NCI-H2107 (cell line): ENCODE measurements at places on chromosomes 3 and 15.

DNA sequence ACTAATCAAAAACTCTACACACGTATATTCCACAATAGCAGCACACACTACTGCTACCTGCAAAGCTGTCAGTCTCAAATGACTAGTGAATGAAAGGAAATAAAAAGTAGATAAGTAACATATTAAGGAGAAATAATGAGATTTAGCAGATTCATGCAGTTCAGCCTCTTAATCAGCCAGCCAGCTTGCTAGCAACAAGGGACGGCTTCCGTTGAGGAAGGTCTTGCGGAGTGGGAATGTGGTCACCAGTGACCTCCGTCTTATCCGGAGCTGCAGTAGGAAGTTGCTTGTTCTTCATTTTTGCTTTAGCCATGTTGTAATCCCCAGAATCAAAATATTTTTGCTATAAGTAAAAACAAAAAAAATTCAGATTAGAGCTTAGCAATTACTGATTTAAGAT, 17.1 kb downstream of the ARPP19 start:
- no peak for DNase-seq

- DNase-seq, result peak; percentile 38
These were observed 117.7 kb downstream of the GBE1 start for GRCh38 chr3:81643721-81644120.

DNA sequence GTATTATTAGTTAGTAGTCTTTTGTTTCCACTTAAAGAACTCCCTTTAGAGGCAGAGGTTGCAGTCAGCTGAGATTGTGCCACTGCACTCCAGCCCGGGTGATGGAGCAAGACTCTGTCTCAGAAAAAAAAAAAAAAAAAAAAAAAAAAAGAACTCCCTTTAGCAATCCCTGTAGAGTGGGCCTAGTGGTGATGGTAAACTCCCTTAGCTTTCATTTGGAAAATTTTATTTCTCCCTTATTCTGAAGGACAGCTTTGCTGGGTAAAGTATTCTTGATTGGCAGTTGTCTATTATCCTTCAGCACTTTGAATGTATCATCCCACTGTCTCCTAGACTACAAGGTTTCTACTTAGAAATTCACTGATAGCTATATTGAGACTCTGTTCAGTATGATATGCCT, 46.0 kb downstream of the RPL39L start:
- DNase-seq, result no peak

GRCh38 chr3:53226841-53227407, 28.9 kb downstream of the TKT start:
- DNase-seq, result no peak

DNA sequence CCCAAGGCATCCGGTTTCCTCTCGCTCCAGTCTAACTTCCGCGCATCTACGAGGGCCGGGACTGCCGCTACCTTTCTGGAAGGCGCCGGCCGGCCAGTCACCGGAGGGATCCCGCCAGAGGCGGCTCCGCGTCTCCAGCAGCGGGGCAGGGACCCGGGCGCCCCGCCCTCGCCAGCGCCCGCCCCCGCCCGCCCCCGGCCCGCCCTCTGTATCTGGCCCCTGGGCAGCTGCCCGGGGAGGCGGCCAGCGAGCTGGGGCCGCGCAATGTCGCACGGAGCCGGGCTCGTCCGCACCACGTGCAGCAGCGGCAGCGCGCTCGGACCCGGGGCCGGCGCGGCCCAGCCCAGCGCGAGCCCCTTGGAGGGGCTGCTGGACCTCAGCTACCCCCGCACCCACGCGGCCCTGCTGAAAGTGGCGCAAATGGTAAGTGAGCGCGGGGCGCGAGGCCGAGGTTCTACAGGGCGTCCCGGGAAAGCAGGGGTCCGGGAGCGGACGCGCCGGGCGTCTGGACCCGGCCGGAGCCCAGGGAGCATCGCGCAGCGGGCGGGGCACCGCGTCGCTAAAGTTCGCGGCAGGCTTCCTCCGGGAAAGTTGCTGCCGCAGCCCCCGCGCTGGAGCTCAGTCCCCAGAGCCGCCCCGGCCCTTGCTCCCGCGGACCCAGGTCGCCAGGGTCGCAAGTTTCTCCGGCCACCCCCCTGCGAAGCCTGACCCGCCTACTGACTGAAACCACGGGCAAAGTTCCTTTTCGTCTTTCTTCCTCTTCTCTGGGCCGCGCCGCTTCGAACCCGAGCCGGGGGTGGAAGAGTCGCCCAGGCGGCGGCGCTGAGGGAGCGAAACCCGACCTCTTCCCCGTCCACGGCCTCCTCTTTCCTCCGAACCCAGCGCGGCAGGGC, at the start of gene CMTM7:
CMTM7 (plus strand) TSS at position 211 of the 893 bp plus-strand sequence; CDS start at position 265, 54 bp downstream.
- no peak for DNase-seq

DNA sequence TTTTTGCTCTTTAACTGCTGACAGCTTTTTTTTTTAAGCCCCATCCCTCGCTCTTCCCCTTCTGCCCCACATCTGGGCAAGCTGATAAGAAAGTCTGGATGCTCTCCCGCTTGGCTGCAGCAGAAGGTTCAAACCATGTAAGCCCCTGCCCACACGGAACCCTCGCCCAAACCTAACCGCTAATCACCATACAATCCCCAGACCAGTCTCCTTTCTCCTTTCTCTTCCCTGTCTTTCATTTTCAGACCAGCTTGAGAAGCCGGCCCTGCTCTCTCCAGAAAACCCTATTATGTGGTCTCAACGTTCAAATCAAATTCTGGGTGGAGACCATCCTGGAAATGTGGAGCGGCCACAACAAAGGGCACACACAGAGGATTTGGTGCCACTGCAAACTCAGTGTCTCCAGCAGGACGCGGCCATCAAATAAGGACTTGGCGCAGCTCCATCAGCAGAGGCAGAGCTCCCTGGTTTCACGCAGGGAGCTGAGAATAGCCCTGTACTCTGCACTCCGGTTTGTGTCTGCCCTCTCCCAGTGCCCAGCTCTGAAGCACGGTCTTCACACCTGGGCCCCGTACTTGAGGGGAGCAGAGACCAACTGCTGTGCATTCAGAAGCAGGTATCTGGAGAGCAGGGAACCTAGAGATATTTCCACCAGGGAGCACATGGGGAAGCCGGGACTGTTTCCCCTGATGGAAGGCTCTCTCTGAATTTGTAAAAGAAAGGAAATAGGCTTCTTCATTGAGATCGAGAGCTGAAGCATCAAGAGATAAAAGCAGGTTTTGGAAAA, 92.6 kb downstream of the XXYLT1 start:
- DNase-seq, result peak; percentile 90

DNA sequence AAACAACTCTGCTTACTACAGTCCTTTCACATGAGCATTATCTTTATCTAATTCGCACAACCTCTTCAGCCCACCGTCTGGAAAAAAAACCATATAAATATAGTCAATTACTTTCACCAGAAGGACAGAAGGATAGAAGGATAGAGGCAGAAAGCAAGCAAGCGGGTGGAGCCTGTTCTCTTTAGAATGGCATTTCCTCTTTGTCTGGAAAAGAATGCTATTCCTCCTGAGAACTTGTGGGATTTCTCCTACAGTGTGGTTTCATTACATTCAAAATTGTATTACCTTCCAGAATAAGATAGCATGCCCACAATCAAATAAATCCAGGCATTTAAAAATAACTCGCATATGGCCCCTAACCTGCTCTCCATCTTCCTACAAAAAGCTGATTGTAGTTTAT, 23.1 kb downstream of the SLC30A4 start:
- DNase-seq, result no peak

DNA sequence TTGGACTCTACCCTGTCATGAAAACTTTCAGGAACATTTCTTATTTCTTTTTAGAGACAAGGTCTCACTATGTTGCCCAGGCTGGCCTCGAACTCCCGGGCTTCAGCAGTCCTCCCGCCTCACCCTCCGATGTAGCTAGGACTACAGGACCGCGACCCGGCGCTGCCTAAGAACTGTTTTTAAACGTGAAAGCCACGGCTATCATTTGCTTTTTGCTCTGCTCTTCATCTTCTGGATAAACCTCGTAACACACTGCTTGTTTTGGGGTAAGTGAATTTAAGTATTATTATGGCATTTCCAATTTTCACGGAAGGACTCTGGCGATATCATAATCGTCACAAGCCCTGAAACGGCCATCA, 14.3 kb upstream of the CCNL1 start:
- DNase-seq, result no peak

DNA sequence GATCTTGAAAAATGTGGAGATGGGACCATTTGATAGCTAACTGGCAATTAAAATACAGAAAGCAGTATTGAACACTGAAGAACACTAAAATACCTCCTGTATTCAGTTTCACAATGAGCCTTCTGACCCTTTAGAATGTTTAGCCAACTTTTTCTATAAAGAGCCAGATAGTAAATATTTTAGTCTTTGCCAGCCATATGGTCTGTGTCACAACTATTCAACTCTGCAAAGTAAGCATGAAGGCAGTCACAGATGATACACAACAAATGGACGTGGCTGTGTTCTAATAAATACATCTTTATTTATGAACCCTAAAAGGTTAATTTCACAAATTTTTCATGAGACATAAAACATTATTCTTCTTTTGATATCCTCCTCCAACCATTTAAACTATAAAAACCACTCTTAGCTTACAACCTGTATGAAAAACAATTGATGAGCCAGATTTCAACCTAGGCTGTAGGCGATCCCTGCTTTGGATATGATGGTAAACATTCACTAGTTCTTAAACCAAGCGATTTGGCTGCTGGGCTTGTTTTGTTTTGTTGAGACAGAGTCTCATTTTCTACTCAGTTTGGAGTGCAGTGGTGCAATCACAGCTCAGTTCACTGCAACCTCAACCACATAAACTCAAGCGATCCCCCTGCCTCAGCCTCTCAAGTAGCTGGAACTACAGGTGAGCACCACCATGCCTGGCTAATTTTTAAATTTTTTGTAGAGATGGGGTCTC, 13.6 kb upstream of the CSPG5 start:
- no peak for DNase-seq

GRCh38 chr3:183629546-183630301, 5.7 kb upstream of the KLHL24 start:
- DNase-seq, result peak; percentile 90

GRCh38 chr3:11651477-11651876, 7.8 kb upstream of the VGLL4 start:
- DNase-seq, result no peak

DNA sequence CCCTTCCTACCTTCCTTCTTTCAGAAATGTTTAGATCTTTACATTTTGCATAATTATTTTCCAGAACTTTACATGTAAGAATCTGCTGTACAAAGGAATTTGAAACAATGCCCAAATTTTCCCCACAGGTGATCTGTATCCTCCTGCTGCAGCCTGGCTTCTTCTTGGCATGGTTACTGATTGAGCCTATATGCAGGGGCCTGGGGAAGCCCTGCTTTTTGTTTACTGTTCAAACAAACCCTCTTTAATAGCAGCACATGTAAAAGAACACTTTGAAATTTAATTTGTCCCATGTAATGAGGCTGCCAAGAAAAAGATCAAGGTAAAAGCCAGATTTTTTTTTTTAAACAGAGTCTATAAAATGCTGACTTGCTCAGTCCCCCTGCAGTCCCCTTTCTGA, 432.2 kb downstream of the TUSC7 start:
- no peak for DNase-seq

DNA sequence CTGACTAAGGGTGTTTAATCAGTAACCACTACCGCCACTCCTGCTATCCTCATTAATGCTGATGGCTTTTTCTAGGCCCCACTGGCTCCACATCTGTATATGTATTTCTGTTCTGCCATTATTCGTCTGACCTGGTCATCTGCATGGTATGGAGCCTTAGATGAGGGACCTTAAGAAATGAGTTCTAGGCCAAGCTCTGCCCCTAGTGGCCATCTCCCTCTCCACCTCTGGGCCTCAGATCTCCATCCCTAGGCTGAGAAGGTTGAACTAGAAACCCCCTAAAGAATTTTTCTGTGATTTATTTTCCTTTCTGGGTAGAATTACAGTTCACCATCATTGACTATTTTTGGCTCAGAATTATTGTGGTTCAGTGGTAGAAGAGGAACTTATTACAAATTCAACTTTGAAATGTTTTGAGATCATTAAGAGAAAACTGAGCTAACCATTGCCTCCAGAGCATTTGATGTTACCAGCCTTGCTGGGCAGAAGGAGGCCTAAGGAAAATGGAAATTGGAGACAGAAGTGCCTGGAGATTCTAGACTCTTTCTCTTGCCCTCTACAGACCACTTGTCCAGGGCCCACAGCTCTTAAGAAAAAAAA, 325.2 kb upstream of the NR2E3 start:
- DNase-seq, result no peak

DNA sequence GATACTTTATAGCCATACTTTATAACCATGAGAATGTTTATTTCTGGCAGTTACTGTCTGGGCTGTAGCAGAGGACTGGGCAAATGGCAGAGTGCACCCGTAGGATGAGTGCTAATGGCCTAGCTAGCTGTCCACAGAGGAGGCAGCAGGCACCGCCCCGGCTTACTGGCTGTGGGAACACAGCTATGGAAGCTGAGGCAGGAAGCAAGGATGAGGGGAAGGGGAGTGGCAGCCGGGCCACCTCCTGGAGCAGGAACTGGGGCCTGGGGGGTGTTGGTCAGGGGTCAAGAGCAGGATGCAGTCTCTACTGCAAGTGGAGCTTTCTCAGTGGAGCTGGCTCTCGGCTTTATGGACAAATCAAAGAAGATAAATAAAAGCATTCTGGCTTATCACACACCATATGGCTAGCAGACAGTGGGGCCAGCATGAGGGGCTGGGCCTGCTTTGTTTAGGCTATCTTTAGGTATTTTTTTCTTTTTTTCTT, 316.8 kb upstream of the CTDSPL start:
- DNase-seq, result no peak

DNA sequence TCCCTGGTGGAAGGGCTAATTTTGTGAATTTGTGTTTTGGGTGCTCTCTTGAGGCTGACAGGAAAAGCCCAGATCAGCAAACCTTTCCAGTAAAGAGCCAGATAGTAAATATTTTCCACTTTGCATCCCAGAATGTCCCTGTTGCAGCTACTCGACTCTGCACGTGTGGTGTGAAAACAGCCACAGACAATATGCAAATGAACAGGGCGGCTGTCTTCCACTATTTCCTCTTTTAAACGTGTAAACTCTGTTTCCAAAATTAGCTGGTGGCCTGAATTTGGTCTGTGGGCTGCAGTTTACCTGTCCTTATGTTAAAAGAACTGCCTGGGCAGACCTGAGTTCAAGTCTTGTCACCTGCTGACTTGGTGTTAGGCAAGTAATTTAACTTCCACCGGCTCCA, 202.7 kb downstream of the EDEM1 start:
- DNase-seq, result no peak

DNA sequence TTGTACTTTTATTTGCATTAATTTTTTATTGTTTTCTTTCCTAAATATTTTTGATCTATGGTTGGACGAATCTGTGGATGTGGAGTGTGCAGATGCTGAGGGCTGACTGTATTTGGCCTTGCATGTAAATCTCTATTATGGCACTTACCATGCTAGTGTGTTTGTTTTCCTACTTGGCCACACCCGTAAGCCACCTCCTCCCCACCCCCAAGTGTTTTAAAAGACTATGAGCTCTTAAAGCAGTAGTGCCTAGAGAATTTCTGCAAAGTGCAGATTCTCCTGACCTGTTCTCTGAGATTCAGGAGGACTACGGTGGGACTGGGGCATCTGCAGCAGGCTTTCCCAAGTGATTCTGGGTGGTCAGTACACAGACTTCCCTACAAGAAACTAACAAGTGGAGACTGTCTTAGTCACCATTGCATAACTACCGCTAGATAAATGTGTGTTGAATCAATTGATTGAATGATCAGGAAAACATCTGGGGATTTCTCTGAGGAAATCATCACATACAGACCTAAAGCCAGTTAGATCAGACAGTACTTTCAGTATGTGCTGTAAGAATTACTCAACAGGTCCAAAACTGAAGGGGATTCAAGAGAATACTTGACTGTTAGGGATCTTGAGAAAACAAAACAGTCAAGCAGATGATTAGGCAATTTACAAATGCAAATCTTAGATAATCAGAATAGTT, 6.2 kb upstream of the TIPARP start:
- DNase-seq, result no peak

- DNase-seq, result no peak
These were observed 541 bp downstream of the RPS27L start for GRCh38 chr15:63156755-63157117.

GRCh38 chr3:57068437-57069089, 8.1 kb downstream of the SPATA12 start:
- DNase-seq, result no peak
